Activated T-cell treated with anti-CD3 and anti-CD28 coated beads, Interleukin-2, amount 50 U/mL, for 72 hours (primary cell): ENCODE measurements at places on chromosomes 11 and 22. TPM values are rescaled to one million over a fixed set of nuclear protein-coding genes. Genes with fewer than 3 reads are reported as not detected.

PHLDA2 gene
- total RNA-seq: 3.4 TPM

NAP1L4 gene
- total RNA-seq: 504 TPM

GRCh38 chr11:36278531-36279282 is 10.5 kb downstream of the COMMD9 start:
- DNase-seq: no peak
- H3K27me3 ChIP-seq: no peaks in the 10 kb centered on the region
- no peak overlapping the region for H3K4me3 ChIP-seq
- H3K27ac ChIP-seq: no peak overlapping the region
- H3K4me1 ChIP-seq: peaks cover 10% of the 10 kb centered on the region
- H3K36me3 ChIP-seq: peaks cover 14% of the 10 kb centered on the region

- no peak for DNase-seq
- H3K4me3 ChIP-seq: peak overlapping the region; percentile 80
- H3K27ac ChIP-seq: peak overlapping the region; percentile 20
Measured at GRCh38 chr11:67502328-67502979, 2.7 kb downstream of the PITPNM1 start.

- no peak for DNase-seq
- H3K36me3 ChIP-seq: no peaks in the 10 kb centered on the region
- no peak within 1 kb of the TSS for H3K4me3 ChIP-seq
- no peaks in the 10 kb centered on the region for H3K4me1 ChIP-seq
- H3K27me3 ChIP-seq: peaks cover 7% of the 10 kb centered on the region
- no peak within 1 kb of the TSS for H3K27ac ChIP-seq
Measured at GRCh38 chr11:4704054-4704789, at the start of gene MMP26. Gene MMP26, plus strand, starts transcription at chr11:4704784.

- no peaks in the 10 kb centered on the region for H3K36me3 ChIP-seq
- H3K27ac ChIP-seq: no peak overlapping the region
- peaks cover 10% of the 10 kb centered on the region for H3K4me1 ChIP-seq
- H3K4me3 ChIP-seq: no peak overlapping the region
Measured at GRCh38 chr11:47189100-47189834, 3.0 kb upstream of the PACSIN3 start.

NLRP10 gene
- not detected for total RNA-seq

- no peaks in the 10 kb centered on the region for H3K4me1 ChIP-seq
- H3K36me3 ChIP-seq: no peaks in the 10 kb centered on the region
- no peak overlapping the region for H3K4me3 ChIP-seq
- H3K27me3 ChIP-seq: peaks cover 6% of the 10 kb centered on the region
Measured at GRCh38 chr22:22902247-22903001, 14.8 kb downstream of the IGLL5 start.

ST14 gene
- total RNA-seq: not detected

- peaks cover 3% of the 10 kb centered on the region for H3K36me3 ChIP-seq
- no peak overlapping the region for H3K4me3 ChIP-seq
- H3K4me1 ChIP-seq: peaks cover 25% of the 10 kb centered on the region
- no peaks in the 10 kb centered on the region for H3K27me3 ChIP-seq
Measured at GRCh38 chr22:42321908-42322561, 51.6 kb upstream of the TCF20 start.

APOA1 gene
- total RNA-seq: not detected

DNA sequence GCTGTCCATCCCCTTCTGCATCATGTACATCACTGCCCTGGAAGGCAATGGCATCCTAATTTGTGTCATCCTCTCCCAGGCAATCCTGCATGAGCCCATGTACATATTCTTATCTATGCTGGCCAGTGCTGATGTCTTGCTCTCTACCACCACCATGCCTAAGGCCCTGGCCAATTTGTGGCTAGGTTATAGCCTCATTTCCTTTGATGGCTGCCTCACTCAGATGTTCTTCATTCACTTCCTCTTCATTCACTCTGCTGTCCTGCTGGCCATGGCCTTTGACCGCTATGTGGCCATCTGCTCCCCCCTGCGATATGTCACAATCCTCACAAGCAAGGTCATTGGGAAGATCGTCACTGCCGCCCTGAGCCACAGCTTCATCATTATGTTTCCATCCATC is 337 bp downstream of the OR52B6 start:
- DNase-seq: no peak
- no peaks in the 10 kb centered on the region for H3K36me3 ChIP-seq
- no peak overlapping the region for H3K4me3 ChIP-seq
- no peaks in the 10 kb centered on the region for H3K27me3 ChIP-seq
- H3K4me1 ChIP-seq: no peaks in the 10 kb centered on the region

DNA sequence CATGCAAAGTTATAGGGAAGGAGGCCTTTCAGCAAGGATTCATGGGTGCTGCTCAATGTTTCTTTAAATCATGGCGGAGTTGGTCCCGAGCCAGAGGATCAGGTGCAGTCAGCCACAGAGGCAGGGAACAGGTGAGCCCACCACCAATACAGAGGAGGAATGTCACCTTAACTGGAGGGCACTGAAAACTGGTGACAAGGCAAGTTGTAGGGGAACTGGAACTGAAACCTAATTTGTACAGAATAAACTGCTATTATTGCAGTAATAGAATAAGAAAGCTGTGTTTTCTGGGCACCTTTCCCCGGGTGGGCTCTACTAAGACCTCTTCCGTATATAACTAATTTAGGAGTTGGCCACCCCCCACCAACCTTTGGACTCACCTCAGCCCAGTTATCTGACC is 296.0 kb upstream of the NARS2 start:
- no peak for DNase-seq
- no peaks in the 10 kb centered on the region for H3K4me1 ChIP-seq
- no peak overlapping the region for H3K27ac ChIP-seq
- H3K4me3 ChIP-seq: no peak overlapping the region
- no peaks in the 10 kb centered on the region for H3K36me3 ChIP-seq

GRCh38 chr11:62592989-62593421 is 1.7 kb upstream of the TUT1 start:
- H3K27ac ChIP-seq: peak overlapping the region; percentile 90
- peak overlapping the region; percentile 97 for H3K4me3 ChIP-seq
- no peaks in the 10 kb centered on the region for H3K27me3 ChIP-seq
- H3K4me1 ChIP-seq: peaks cover 65% of the 10 kb centered on the region
- H3K36me3 ChIP-seq: peaks cover 35% of the 10 kb centered on the region

TECTA gene
- 0.34 TPM for total RNA-seq

DNA sequence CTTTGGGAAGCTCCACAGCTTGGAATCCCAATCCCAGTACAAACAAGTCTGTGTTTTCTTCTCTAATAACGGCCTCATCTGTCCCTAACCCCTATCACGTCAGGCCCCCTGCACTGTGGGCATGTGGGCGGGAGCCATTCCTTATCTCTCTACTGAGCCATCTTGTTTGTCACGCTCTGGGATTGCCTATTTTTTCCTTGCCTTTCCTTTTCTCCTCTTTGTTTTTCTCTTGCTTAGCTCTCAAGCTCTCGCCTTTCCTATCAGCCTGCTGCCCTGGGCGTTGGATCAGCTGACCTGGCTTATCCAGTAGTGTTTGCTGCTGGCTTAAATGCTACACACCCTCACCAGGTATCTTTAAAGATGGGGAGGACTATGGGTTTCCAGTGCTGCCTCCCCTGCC is 35.8 kb downstream of the ARHGAP1 start:
- DNase-seq: no peak
- H3K36me3 ChIP-seq: peaks cover 17% of the 10 kb centered on the region
- no peak overlapping the region for H3K4me3 ChIP-seq
- H3K4me1 ChIP-seq: peaks cover 11% of the 10 kb centered on the region

DNA sequence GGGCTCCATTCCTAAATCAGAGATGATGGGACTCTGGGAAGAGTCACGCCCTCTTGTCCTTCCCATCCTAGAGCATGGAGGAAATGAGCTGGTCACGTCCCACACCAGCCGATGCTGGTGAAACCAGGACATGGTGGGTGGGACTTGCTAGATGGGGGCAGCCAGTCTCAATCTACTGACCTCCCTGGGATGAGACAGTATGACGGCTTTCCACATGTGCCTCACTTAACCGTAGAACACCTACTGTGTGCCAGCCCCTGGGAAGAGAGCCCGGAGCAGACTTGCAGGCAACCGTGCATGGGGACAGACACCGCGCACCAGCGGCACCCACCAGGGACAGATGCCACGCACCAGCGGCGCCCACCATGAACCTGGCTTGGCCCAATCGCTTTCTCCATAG is 3.8 kb downstream of the OSBPL5 start:
- no peak overlapping the region for H3K4me3 ChIP-seq
- peaks cover 12% of the 10 kb centered on the region for H3K27me3 ChIP-seq
- no peak overlapping the region for H3K27ac ChIP-seq
- no peaks in the 10 kb centered on the region for H3K36me3 ChIP-seq
- peaks cover 34% of the 10 kb centered on the region for H3K4me1 ChIP-seq

DNA sequence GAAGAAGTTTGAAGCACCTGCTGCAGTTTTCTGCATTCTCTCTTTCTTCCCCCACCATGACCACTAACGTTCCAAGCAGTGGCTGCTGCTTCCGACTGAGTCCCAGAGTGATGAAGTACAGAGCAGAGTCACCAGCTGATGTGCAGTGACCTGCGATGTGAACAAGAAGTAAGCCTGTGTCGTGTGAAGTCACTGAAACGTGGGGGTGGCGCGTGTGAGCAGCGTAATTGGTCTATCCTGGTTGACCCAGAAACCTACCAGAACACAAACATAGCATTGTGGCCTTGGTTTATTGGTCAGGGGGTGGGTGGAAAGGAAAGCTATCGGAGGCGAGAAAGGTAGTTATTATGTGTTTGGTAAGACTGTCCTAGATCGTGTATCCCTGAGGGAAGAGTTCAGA is 3.5 kb downstream of the KRTAP5-7 start:
- peaks cover 7% of the 10 kb centered on the region for H3K27me3 ChIP-seq
- no peak overlapping the region for H3K27ac ChIP-seq
- DNase-seq: no peak
- no peaks in the 10 kb centered on the region for H3K36me3 ChIP-seq
- no peak overlapping the region for H3K4me3 ChIP-seq

LARGE2 gene
- total RNA-seq: 0.90 TPM

GRCh38 chr22:50710886-50711285 is 27.1 kb upstream of the ACR start:
- no peak for DNase-seq
- no peaks in the 10 kb centered on the region for H3K4me1 ChIP-seq
- no peak overlapping the region for H3K4me3 ChIP-seq
- H3K36me3 ChIP-seq: no peaks in the 10 kb centered on the region

GRCh38 chr11:92436034-92436920 is 211.7 kb downstream of the FAT3 start:
- no peak for DNase-seq
- H3K27me3 ChIP-seq: peaks cover 6% of the 10 kb centered on the region
- no peak overlapping the region for H3K4me3 ChIP-seq
- H3K4me1 ChIP-seq: no peaks in the 10 kb centered on the region
- no peaks in the 10 kb centered on the region for H3K36me3 ChIP-seq
- no peak overlapping the region for H3K27ac ChIP-seq

MAJIN gene
- total RNA-seq: 1.7 TPM

C11orf86 gene
- total RNA-seq: not detected

TYR gene
- not detected for total RNA-seq

DNA sequence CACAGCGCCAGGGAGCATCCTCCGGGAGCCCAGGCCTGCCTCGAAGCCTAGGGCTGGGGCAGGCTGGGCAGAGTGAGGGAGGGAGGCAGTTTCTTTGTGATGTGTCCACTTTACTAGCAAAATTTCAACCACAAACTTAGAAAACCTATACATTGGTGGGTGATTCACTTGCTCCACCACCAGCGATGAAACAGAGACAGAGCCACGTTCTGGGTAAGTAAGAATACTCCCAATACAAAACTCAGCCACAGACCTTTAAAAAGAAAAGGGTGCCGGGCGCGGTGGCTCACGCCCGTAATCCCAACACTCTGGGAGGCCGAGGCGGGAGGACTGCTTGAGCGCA is 22.3 kb downstream of the CDKN1C start:
- H3K27ac ChIP-seq: no peak overlapping the region
- no peak for DNase-seq
- no peaks in the 10 kb centered on the region for H3K4me1 ChIP-seq
- H3K27me3 ChIP-seq: peaks cover 55% of the 10 kb centered on the region

DNA sequence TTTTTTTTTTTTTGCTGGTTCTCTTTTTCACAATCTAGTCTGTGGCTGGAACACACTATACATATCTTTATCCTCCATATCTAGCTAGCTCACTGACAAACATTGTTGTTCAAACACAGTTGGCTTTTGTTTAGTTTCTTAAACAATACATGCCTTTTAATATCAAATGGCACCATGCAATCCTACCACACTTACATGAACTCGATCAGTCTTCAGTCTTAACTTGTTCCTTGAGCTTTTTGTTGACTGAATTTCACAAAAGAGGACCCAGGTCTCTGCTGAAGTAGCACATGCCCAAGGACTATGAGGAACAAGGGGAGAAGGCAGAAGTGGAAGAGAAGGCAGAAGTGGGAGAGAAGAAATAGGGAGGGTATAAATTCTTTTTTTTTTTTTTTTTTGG is 25.5 kb downstream of the TMEM123 start:
- peaks cover 9% of the 10 kb centered on the region for H3K36me3 ChIP-seq
- H3K4me3 ChIP-seq: peak overlapping the region; percentile 24
- H3K4me1 ChIP-seq: peaks cover 88% of the 10 kb centered on the region
- no peak for DNase-seq

APOL5 gene
- total RNA-seq: not detected

GRCh38 chr22:42661985-42662831 is 13.0 kb upstream of the CYB5R3 start:
- H3K36me3 ChIP-seq: no peaks in the 10 kb centered on the region
- H3K27ac ChIP-seq: no peak overlapping the region
- peak overlapping the region; percentile 84 for H3K4me3 ChIP-seq
- peaks cover 8% of the 10 kb centered on the region for H3K27me3 ChIP-seq
- H3K4me1 ChIP-seq: no peaks in the 10 kb centered on the region

- no peaks in the 10 kb centered on the region for H3K36me3 ChIP-seq
- H3K4me1 ChIP-seq: no peaks in the 10 kb centered on the region
- no peak overlapping the region for H3K27ac ChIP-seq
- H3K4me3 ChIP-seq: no peak overlapping the region
Measured at GRCh38 chr11:44267006-44267749, 42.8 kb downstream of the ALX4 start.

GRCh38 chr11:91835051-91835560 is 389.5 kb upstream of the FAT3 start:
- H3K4me3 ChIP-seq: no peak overlapping the region
- no peak for DNase-seq
- H3K4me1 ChIP-seq: no peaks in the 10 kb centered on the region
- no peak overlapping the region for H3K27ac ChIP-seq
- no peaks in the 10 kb centered on the region for H3K27me3 ChIP-seq

DNA sequence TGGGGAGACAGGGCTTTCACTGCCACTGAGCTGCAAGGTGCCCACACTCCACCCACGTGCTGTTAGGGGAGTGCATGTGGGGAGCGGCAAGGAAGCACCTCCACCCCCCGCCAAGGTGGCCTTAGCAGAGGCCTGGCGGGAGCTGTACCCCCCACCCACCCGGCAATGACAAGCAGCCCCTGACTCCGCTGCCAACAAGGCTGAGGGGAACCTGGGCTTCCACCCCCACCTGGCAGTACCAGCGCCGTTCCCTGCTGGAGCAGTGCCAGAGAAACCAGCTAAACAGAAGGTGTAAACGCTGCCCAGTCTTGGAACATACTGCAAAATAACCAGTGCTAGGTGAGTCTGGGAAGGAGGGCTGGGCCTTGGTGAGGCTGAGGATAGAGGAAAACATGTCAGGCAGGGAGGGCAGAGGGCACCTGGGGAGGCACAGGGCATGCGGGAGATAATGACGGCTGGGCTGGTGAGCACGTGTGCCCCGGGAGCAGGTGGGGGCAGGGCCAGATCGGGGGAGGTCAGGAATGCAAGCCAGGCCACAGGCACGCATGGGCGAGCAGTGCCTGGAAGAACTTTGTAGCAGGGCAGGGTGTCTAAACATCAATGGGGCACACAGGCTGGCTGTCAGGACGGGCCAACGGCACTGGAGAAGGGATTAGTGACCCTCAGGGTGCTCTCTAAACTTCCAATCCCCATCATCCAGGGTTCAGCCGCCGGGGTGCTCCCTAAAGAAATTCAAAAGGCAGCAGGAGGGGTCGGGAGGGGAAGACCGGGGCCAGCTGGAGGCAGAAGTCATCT is 6.6 kb downstream of the CERK start:
- no peaks in the 10 kb centered on the region for H3K27me3 ChIP-seq
- no peak for DNase-seq
- peaks cover 3% of the 10 kb centered on the region for H3K36me3 ChIP-seq
- peaks cover 58% of the 10 kb centered on the region for H3K4me1 ChIP-seq
- peak overlapping the region; percentile 49 for H3K4me3 ChIP-seq

NUDT22 gene
- 92.9 TPM for total RNA-seq
